ENCODE measurements at places on chromosomes 6 and 20. TPM values are rescaled to one million over a fixed set of nuclear protein-coding genes. Genes with fewer than 3 reads are reported as not detected.

RNF8 gene
- polyA plus RNA-seq = 26.2 TPM

DNA sequence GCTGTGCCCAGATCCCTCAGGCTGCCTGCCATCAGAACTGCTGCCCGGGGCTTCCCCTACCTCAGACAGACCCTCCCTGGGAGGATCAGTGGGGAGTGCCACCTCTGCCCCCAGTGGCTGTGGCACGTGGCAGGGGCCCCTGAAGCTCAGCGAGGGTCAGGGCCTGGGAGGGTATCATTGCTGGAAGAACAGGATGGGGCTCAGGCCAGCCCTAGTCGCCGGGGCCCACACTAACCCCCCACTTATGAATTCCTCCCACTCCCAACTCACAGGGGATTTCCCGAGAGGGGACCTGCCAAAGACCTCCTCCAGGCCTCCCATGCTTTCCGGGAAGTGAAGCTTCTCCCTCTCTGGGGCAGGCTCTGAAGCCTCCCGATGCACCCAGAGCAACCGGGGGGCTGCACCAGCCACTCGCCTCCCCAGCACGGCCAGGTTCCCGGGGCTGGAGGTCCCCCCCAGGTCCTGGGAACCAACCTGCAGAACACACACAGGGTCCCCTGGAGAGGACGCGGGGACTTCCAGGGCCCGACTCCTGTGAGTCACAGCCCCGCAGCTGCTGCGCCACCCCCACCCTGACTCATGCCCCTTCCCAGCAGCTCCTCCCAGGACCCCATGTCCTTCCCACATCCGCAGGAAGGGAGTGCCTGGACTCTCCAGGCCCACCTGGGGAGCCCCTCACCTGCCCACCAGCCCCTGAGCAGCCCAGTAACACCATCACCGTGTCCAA lies 2.5 kb downstream of the TNFRSF6B start:
- DNase-seq = no peak

SYNDIG1 gene
- 7.5 TPM for polyA plus RNA-seq

DNA sequence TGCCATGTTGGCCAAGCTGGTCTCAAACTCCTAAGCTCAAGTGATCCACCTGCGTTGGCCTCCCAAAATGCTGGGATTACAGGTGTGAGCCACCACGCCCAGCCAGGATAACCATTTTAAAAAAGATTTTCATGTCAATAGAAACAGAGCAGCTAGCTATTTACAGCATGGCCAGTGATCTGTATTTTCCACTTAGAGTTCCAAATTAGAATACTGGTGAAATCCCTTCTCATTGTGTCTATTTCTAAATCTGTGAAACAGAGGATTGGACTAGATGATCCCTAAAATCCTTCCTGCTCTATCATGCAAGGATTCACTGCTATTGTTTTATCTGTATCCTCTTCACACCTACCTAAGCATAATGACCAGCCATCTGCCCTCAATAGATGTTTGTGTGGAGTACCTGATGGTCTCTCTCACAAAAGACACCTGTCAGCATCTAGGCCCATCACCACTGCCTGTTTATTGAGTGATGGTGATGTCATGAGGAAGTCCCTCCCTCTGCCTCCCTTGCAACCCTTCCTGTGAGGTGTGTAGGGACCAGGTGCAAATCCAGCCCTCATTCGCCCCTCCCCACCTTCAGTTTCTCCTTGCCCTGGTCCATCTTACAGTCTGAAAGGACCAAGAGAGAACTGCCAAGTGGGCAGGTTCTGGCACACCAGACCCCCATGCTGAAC lies 26.5 kb upstream of the SMIM29 start:
- no peak for DNase-seq

DNA sequence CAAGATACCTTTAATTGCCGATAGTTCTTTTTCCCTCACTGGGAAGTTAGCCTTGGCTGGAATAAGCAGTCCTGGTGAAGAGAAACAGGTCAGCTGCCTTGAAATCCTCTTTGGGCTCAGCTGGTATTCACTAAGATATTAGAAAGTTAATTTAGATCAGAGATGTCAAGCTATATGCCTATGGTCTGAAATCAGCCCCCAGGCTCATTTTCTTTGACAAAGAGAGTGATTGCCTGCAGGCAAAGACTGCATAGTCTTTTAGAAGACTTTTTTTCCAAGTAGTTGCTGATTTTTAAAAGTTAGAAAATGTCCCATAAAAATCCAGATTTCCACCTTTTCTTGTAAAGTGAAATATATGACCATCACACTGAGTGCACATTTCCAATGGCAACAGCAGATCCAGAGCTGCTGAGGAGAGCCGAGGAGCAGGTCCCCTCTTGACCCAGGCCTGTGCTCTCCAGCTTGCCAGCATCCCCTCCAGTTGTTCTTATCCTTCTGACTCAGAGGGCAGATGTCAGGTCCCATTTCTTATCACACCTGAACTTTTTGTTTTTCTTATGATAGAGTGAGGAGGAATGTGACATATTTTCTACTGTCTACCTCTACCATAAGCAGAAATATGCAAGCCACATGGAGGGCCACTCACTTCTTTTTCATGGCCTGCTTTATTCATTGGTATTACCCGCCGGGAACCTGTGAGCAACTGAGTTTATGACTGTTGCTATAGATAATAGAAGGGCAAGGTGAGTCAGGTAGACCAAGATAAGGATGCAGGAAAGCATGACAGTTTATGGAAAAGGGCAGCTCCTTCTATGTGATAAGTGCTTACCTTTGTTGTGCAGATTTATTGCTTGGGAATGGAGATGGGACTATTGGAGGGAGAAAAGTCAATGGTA lies 17.6 kb upstream of the L3MBTL3 start:
- no peak for DNase-seq

PLA2G7 gene
- 2.8 TPM for polyA plus RNA-seq

DNA sequence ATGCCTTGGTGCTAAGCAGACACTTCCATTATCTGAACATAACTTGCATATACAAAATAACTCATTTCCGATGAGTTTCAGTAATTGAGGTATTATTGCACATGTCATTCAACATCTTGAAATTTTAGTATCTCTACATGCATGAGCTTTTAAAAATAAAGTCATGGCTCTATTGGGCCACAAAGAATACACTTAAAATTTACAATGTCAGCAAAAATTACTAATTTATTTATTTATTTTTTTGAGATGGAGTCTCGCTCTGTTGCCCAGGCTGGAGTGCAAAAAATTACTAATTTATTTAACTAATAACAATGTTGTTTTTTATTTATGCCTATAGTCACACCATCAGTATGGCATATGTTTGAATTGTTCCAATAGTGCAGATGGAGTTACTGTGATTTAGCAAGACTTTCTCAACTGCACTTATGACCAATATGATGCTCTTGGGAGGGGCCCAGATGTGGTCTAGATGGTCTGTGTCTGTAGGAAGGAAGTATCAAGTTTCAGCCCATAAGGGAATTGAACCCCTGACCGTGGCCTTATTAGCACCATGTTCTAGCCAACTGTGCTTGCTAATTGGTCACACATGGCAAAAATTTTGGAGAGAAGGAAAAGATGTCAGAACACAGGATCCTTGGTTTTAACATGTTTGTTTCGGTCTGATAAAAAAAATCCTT lies 370.7 kb upstream of the TSHZ2 start:
- DNase-seq = no peak

PSORS1C2 gene
- polyA plus RNA-seq = 0.14 TPM

DNA sequence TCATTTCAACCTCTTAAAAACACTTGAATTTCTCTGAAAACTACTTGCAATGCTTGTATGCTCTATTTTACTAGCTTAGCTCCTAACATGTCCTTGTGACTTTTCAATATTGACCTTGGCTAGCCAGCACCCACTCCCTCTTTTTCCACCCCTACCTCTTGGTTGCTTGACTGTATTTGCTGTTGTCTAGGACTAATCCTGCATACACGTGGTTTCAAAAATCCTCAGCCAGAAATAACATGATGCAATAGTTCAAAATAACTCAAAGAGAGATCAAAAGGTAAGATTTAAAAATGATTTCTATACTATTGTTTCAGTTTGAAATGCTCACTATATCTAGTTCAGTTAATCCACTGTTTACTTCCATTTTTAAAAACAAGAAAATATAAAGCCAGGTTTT lies 102.3 kb upstream of the TBX18 start:
- no peak for DNase-seq

GABRR1 gene
- polyA plus RNA-seq = 2.1 TPM

GRCh38 chr20:58112017-58112781 lies 116.3 kb downstream of the ANKRD60 start:
- no peak for DNase-seq

DNA sequence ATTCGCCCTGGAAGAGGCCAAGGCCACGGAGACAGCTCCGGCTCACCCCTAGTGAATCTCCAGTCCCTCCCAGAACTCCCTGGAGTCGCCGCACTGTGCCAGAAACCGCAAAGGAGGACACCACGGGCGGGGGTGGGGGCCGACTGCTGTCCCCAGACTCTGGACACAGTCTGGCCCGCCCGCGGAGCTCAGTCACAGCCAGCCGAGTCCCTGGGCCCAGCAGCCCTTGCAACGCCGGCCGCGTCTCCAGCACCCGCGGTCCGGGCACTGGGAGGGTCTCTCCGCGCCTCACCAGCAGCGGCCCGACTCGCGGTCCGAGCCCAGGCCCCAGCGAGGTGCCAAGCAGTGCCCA lies 518 bp downstream of the PEX6 start:
- DNase-seq = no peak

DNA sequence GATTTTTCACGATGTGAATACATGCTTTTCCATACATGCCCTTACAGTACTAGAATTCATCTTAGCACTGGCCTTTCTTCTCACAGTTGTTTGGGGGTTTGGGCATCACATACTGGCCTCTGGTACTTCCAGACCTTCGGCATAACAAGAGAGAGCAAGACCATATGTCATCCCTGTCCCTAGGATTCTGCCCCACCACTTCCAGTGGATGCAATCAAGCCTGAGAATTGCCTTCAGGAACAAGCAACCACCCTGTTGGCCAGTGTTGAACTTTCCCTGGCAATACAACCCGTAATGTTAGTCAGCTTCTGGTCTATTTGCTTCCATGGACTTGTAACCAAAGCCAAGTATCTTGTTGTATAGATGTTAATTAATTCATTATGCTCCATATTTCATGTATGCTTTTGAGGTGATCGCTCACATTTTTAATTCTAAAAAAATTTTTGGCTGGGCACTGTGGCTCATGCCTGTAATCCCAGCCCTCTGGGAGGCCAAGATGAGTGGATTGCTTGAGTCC lies 15.4 kb upstream of the SLPI start:
- DNase-seq = no peak

DNA sequence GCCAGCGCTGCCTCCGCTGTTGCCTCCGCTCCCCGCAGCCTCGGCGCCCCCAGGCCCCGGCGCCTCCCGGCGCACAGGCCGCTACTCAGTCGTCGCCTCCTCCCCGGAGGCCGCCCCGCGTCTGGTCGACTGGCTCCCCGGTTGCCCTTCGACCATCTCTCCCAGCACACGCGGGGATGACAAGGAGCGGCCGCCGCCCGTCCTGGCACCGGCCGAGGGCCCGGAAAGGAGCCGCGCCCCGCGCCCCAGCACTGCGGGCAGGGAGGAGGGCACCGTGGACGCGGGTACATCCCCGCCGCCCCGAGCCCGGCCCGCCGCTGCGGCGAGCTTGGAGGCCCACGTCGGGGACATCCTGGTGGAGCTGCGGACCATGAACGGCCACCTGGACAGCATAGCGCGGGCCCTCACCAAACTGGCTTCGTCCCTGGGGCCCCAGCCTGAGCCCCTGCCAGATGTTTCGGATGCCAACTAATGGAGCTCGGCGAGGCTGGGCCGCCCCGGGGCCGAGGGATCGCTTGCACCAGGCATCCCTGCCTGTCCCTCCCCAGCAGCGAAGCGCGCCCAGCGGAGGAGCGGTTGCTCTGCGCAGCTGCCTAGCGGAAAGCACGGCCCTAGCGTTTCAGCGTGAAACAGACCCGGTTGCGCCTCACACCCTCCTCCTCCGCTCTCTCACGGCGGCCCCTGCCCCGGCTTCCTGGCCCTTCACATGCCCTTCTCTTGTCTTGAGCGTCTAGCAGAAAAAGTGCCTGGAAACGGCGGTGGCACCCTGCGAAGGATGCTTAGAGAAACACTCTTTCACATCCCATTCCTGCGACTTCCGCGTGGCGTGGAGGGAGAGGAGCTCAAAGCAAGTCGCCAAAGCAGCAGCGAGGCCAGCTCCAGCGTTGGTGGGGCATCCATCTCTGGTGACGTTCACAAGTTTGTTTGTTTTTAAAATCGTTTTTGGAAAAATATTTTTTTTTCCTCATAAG lies 285.8 kb upstream of the SUPT3H start:
- DNase-seq = no peak

- DNase-seq = no peak
Observed at GRCh38 chr6:27977387-27977786, 20.3 kb downstream of the OR2B6 start.

- DNase-seq = no peak
Observed at GRCh38 chr6:31814677-31815024, 432 bp downstream of the HSPA1L start.

HLA-G gene
- 5.4 TPM for polyA plus RNA-seq

- no peak for DNase-seq
Observed at GRCh38 chr6:166839569-166839968, 116.8 kb downstream of the RNASET2 start.

CPNE1 gene
- polyA plus RNA-seq = 159 TPM

DNA sequence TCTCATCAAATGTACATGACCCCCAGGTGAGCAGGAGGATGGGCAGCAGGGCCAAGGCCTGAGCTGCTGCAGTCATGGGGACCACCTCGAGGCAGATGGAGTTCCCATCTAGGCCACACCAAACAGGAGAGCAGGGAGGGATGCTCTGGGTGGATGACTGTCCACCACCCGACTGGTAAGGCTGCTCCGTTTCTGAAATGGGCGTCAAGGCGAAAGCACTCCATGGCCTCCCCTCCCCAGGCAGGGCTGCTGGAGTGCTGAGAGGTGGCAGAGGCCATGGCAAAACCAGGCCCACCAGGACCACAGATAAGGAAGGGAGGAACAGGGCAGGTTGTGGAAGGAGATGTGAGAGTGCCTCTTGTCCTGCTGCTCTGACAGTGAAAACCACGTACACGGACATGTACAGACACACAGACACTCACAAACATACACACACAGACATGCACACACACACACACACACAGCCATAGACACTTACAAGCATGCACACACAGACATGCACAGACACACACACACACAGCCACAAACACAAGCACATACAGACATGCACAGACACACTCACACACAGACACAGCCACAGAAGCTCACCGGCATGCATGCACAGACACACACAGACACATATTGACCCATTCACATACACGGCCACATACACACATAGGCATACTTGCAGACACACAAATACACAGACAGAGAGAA lies 93.2 kb downstream of the PSMG4 start:
- no peak for DNase-seq

- no peak for DNase-seq
Observed at GRCh38 chr6:166005401-166005943, 162.2 kb downstream of the TBXT start.

DNA sequence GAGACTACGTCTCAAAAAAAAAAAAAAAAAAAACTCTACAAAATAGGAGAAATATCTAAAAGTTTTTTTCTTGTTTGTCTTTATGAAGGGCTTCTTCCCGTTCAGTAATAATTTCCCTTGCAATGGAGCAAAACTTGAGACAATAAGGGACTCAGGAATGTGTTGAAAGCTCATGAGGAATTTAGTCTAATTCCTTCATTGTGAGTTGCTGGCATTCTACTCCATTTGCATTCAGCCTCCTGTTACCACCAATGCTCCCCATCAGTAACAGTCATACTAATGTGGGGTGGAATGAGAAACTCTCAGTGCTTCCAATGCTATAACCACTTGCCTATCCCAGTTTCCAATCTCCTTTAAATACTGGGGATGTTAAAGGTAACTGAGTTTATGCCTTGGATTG lies 576.7 kb upstream of the AGPAT4 start:
- no peak for DNase-seq

All from renal cortex interstitium (tissue), 15 donors.